Left cardiac atrium (tissue), 4 donors: ENCODE measurements at places on chromosomes 16 and 17. TPM values are rescaled to one million over a fixed set of nuclear protein-coding genes. Genes with fewer than 3 reads are reported as not detected.

Gene ARSG
- total RNA-seq, result 5.9 TPM

Gene RNF43
- 4.0 TPM for total RNA-seq

Gene GALK1
- 22.9 TPM for total RNA-seq

Gene CD300E
- 1.4 TPM for total RNA-seq

Gene ABI3
- total RNA-seq, result 12.5 TPM

Gene TMED6
- not detected for total RNA-seq

Gene SETD1A
- 10.9 TPM for total RNA-seq

Gene NFE2L1
- 675 TPM for total RNA-seq

Gene ARHGAP27
- 27.3 TPM for total RNA-seq

Gene FBXL16
- total RNA-seq, result 1.0 TPM

Gene FBXO39
- 0.12 TPM for total RNA-seq

Gene WFIKKN2
- total RNA-seq, result 0.15 TPM

Gene CDH1
- 0.16 TPM for total RNA-seq

Gene SERPINF2
- total RNA-seq, result 4.2 TPM

Gene PDE6G
- total RNA-seq, result not detected

Gene MTSS2
- 51.4 TPM for total RNA-seq

Gene CCL3
- 0.82 TPM for total RNA-seq

Gene KRT27
- total RNA-seq, result not detected

Gene MEFV
- total RNA-seq, result 1.8 TPM

Gene CDH13
- 100 TPM for total RNA-seq

Gene ARHGDIG
- 5.1 TPM for total RNA-seq

Gene GJC1
- total RNA-seq, result 28.5 TPM

Gene SCN4A
- total RNA-seq, result 1.0 TPM

Gene GAST
- not detected for total RNA-seq

Gene RPS15A
- total RNA-seq, result 791 TPM

Gene PIMREG
- total RNA-seq, result 0.29 TPM

Gene ACSM2A
- not detected for total RNA-seq

Gene HS3ST2
- total RNA-seq, result 3.8 TPM

Gene AARS1
- total RNA-seq, result 69.7 TPM

Gene ZNF286A
- total RNA-seq, result 12.7 TPM

Gene KCNJ18
- not detected for total RNA-seq

Gene CCDC144A
- total RNA-seq, result 3.4 TPM

Gene KIF22
- total RNA-seq, result 22.1 TPM

Gene SRCIN1
- total RNA-seq, result 3.0 TPM

Gene COX6A2
- total RNA-seq, result 769 TPM

Gene RMI2
- total RNA-seq, result 0.60 TPM
